ENCODE measurements at places on chromosomes 7 and 10. TPM values are rescaled to one million over a fixed set of nuclear protein-coding genes. Genes with fewer than 3 reads are reported as not detected.

The OR2A5 gene
- total RNA-seq: not detected

The HIBADH gene
- 27.9 TPM for total RNA-seq

The TMEM72 gene
- not detected for total RNA-seq

The PRKAR1B gene
- total RNA-seq: 12.0 TPM

The PLAC9 gene
- total RNA-seq: 18.5 TPM

GRCh38 chr7:159095979-159096411 is 48.7 kb downstream of the VIPR2 start:
- DNase-seq: peak; percentile 49

- DNase-seq: no peak
Measured at GRCh38 chr7:1914321-1914720, 244.2 kb downstream of the ELFN1 start.

- DNase-seq: no peak
Measured at GRCh38 chr7:2567679-2568278, 9.0 kb downstream of the IQCE start.

GRCh38 chr7:154699417-154699816 is 303.5 kb downstream of the PAXIP1 start:
- no peak for DNase-seq

DNA sequence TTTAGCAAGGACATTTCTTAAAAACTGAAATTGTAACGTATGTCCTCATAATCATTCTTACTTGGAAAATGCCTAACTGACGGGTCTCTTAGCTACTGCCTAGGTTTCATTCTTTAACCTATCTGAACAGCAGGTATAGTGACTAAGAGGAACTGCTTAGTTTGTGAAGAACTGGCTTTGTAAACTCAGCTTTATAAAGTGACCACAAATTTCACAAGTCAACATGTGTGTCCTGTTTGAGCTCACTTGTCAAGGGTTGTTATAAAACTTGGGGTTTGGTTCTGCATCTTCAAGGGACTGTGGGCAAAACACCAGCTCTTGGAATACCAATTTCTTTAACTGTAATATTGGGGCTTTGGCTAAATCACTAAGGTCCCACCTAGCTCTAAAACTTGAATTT is 32.2 kb downstream of the MRPS33 start:
- DNase-seq: no peak

DNA sequence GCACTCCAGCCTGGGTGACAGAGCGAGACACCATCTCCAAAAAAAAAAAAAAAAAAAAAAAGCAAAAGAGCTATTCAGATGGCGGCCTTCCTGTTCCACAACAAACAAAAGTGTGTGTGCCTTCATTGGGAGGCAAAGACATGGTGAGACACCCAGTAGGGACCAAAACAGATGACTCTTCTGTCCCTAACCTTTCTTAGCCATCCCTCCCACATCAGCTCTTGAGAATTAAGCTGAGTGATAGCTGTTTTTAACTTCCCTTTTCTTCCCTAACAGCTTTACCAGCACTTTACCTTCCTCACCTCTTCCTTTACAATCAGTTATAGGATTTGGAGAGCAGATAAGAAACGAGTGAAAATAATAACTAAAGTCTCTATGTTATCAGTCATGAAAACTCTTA is 48.2 kb downstream of the ARMH3 start:
- no peak for DNase-seq

- DNase-seq: no peak
Measured at GRCh38 chr10:93299195-93299594, 182.9 kb downstream of the MYOF start.

Measured in suprapubic skin (tissue), 4 donors.